ENCODE measurements at places on chromosomes 12 and 14.

DNA sequence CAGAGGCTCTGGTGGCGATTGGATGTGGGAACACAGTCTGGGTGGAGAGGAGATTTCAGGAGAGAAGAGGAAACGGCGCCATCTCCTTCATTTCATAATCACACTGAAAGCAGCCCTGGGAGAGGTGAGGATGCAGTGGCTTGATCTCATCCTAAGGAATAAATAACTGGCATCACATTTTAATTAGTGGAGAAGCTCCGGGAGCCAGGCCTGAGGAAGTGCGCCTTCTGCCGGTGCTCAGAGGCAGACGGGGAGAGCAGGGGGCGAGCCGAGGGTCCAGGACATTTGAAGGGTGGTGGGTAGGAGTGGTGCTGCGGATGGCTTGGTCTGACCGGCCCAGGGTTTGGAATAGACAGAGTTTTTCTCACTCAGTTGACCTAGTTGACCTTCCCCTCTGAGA lies 265.0 kb downstream of the CACNA1C start:
- DNase-seq, result no peak

DNA sequence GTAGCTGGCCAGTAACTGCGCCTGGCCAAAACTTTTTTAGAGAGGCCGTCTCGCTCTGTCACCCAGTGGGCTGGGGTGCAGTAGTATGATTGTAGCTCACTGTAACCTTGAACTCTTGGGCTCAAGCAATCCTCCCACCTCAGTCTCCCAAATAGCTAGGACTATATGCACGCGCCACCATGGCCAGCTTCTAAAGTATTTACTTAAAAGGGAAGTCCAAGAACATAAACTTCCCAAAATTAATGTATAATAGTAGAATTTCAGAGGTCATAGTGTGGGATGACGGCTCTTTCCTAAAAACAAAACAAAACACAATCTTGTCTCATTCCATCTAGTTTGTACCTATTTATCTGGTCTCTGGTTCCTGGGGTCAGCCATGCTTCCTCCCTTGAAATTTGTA lies 42.2 kb upstream of the FOS start:
- no peak for DNase-seq

DNA sequence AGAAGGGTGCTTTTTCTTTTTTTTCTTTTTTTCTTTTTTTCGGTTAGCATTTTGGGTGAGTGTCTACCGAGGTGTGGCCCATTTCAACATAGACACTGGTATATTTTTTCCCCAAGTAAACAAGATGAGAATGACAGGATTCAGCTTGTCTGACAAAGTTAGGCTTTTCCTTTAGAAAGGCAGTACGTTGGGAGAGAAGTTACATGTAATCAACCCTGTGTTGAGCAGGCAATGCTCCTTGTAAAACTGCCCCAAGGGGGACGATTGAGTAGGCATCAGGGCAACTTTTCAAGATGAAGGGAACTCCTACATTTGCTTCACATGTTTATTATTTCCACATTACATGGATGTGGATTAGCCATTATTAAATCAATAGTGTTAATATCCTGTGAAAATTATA lies 1.7 kb downstream of the EMP1 start:
- no peak for DNase-seq

DNA sequence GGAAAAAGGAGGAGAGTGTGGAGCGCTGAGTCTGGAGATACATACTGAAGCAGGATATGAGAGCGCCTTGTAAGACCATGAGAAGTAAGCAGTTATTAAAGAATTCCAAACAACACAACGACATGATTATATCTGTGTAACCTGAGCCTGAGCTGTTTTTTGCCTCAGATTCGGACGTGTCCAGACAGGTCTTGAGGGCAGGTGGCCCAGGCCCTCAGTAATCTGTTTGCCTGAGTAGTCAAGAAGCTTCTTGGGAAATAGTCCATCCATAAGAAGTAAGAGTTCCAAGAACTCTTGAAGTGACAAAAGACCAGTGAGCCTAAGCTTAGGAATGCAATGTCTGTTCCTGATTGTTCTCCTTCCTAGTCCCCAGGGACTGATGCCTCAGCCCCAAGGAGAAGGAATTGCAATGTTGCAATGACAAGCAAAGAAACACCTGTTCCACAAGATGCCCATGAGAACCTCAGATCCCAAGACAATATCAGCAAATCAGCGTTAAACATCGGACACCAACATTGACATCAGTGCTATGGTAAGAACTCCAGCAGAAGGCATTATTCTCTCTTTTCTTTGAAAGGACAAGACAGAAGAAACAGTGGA lies 34.7 kb upstream of the ADAMTS20 start:
- DNase-seq, result no peak

GRCh38 chr14:21505012-21505553 lies 6.1 kb downstream of the METTL3 start:
- DNase-seq, result peak; percentile 44

DNA sequence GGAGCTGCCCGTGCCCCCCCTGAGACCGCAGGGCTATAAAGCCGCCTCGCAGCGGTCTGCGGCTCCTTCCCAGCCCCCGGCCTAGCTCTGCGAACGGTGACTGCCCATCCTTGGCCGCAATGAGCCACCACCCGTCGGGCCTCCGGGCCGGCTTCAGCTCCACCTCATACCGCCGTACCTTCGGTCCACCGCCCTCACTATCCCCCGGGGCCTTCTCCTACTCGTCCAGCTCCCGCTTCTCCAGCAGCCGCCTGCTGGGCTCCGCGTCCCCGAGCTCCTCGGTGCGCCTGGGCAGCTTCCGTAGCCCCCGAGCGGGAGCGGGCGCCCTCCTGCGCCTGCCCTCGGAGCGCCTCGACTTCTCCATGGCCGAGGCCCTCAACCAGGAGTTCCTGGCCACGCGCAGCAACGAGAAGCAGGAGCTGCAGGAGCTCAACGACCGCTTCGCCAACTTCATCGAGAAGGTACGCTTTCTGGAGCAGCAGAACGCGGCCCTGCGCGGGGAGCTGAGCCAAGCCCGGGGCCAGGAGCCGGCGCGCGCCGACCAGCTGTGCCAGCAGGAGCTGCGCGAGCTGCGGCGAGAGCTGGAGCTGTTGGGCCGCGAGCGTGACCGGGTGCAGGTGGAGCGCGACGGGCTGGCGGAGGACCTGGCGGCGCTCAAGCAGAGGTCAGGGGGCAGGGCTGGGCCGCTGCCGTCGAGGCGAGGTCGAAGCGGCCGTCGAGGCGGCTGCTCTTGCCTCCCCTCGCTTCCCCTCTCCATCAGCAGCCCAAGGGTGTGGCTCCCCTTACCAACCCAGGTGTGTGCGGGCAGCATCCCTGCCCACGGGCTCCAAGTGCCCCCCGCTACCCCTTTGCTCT lies at the start of gene PRPH:
Gene PRPH (plus strand): TSS at position 66 of the 855 bp plus-strand sequence. CDS start 54 bp downstream, at position 120.
- no peak for DNase-seq

GRCh38 chr12:45235087-45236025 lies 19.5 kb downstream of the ANO6 start:
- DNase-seq, result no peak

- no peak for DNase-seq
Observed at GRCh38 chr12:3107954-3108353, 30.8 kb downstream of the TSPAN9 start.

DNA sequence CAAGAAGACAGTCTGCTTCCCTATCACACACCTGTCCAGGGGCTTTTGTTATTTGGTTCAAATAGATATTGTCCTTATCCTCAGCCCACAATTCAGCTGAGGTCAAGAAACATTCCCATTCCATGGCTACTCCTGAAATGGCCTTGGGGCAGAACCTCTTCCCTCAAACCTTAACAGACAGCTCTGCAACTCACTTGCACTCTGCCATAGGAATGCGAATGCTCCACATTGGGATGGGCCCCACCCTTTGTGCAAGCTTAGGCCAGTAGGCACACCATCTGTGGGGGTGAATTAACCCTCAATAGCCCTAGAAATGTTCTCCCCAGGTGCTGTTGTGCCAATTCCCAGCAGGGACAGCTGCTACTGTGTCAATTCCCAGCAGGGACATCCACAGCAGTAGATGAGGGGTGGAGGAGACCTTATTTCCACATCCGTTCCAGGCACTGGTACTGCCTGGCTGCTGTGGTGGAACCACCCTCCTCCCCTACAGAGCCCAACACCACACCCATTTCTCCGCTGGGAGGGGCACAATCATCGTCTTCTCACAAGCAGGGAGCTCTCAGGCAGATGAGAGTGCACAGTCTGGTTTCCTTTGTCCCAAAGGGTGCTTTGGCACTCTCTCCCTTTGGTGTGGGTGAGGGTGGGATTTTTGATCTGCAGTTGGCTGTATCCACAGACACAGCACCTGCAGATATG lies 42.3 kb upstream of the GLIPR1 start:
- peak; percentile 33 for DNase-seq

GRCh38 chr12:124493809-124494750 lies 73.3 kb downstream of the NCOR2 start:
- peak; percentile 13 for DNase-seq

GRCh38 chr14:65346895-65347294 lies 65.6 kb upstream of the FUT8 start:
- DNase-seq, result no peak

DNA sequence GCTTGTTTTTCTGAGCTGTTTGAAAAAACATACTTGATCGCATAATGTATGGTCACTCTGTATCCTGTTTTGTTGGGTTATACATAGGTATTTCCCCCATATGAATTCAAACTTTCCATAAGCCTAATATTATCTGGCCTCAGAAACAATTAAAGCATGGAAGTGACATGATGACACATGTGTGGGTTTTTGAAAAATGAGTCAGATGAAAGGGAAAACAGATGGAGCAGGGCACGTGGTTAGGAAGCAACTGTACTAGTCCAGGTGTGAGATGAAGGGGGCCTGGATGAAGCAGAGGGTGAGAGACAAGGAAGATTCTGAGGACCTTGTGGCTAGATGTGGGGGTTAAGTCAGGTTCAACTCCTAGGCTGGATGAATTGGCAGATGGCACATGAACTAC lies 92.7 kb upstream of the DNM1L start:
- DNase-seq, result no peak

- DNase-seq, result no peak
Observed at GRCh38 chr12:93461503-93461902, 5.8 kb upstream of the MRPL42 start.

GRCh38 chr14:41950428-41951151 lies 343.9 kb downstream of the LRFN5 start:
- DNase-seq, result no peak

All from CD4-positive, alpha-beta T cell treated with Interleukin-17A for 1 hour (primary cell).